ENCODE measurements at places on chromosomes 1 and 21.

DNA sequence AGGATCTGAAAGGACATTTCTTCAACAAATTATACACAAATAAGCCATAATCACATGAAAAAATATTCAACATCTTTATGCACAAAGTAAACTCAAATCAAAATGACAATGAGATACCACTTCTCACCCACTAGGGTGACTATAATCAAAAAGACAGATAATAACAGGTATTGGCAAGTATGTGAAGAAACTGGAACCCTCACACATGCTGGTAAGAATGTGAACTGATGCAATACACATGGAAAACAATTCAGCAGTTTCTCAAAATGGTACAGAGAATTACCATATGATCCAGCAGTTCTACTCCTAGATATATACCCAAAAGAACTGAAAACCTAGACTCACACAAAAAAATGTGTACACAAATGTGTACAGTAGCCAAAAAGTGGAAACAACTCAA lies 62.5 kb downstream of the CHD5 start:
- no peak for DNase-seq

DNA sequence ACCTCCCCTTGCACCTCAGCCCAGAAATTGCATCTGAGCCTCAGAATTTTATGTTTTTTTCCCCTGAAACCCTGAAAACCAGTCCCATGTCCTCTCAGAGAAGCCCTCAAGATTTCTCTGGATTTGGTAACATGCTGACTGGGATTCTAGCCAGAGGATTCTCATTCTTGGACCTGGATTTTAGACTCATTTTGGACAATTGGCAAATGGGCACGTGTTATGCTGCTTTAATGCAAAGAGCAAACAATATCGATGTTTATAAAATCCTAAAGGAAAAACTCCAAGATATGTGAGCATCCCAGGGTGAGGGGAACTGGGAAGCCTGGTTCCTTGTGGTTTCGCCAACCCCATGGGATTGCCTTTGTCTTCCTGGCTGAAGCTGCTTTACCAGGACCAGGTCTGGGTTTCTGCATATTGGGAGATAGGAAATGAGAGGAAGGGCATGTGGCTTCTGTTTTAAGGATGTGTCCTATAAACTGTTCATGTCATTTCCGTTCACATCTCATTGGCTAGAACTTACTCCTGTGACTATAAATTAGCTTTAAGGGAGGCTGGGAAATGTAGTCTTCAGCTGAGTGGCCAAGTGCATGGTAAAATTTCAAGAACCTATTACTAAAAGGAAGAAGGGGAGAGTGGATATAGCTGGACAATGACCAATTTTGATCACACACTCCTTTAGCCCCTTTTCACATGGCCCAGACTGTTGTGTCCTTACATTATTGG lies 27.2 kb upstream of the BCL10 start:
- no peak for DNase-seq

- no peak for DNase-seq
Observed at GRCh38 chr1:5950994-5951785, 41.0 kb downstream of the NPHP4 start.

- DNase-seq: no peak
Observed at GRCh38 chr1:22772014-22772413, 61.4 kb downstream of the EPHB2 start.

DNA sequence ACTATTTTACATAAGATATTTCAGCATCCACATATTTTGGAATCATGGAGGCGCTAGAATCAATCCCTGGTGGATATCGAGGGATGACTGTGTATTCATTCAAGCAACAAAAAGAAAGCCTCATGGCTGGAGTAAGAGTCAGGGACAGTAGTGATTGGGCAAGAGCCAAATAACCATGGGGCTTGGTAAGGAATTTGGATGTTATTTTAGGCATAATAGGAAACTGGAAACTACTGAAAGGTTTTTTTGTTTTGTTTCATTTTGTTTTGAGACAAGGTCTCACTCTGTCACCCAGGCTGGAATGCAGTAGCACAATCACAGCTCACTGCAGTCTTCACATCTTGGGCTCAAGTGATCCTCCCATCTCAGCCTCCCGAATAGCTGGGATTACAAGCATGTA lies 33.8 kb upstream of the EYA3 start:
- DNase-seq: peak; percentile 61

DNA sequence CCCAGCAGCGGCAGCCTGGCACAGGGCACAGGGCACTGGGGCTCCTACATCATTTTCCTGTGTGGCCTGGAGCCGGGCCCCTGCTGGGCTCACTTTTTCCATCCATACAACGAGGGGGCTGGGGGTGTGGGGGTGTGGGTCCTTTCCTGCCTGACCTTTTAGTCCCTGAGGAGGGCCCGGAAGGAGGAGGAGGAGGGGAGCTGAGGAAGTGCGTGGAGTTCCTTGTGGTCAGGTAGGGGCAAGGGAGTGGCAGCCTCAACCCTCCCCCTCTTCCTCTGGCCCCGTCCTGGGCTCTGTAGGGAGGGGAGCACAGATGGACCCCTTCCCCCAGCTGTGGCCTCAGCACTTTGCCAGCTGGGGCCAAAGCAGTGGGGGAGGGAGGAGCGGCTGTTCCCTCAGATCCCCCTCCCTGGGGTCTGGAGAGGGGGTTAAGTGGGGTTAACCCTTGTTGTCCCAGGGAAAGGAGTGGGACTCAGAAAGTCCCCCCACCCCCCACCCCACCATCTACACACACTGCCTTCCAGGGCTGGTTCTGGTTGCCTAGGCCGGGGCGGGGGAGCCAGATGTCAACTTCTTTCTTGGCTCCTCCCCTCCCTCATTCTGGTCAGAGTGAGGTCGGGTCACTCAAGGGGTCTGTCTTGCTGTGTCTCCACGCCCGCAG lies 5.7 kb downstream of the NTRK1 start:
- DNase-seq: no peak

- DNase-seq: no peak
Observed at GRCh38 chr21:19013916-19014315, 610.3 kb upstream of the TMPRSS15 start.

GRCh38 chr21:15638856-15639549 lies 90.8 kb upstream of the USP25 start:
- DNase-seq: peak; percentile 49

DNA sequence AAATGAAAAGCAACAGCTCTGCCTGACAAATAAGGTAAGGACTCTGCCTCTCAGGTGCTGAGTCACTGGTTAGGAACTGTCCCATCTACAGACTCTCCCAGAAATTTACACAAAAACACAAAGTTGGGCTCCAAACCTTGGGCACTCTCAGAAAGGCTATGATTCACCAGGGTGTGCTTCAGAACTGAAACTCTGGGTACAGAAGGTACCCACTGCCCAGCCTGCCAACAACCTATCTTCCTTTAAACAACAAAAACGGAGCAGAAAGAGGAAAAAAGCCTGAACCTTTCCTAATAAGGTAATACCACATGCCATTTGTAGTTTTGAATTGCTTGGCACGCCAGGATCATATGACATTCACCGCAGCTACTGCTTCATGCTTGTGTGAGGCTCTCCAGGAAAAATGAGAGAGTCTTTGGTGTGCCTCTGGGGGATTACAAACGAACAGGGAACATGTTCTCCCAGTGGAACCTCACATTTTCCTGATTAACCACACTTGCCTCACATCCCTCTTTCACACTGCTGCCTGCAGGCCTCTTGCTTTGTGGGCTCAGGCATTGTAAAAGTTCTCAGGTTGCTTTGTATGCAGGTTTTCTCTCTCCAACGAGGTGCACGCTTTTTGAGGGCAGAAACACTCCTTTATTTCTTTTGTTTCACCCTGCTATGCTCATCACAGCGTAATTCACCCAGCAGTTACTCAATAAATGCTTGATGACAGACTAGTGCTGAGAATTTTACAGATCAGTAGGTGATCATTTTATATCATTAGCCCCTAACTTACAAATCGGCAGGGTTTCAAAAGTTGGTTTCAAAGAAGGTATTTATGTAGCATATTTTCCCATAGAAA lies 65.1 kb downstream of the GADD45A start:
- DNase-seq: peak; percentile 80

GRCh38 chr1:2322065-2322571 lies 69.2 kb downstream of the MORN1 start:
- peak; percentile 91 for DNase-seq
